B cell (primary cell): ENCODE measurements at places on chromosomes 5 and 9. TPM values are rescaled to one million over a fixed set of nuclear protein-coding genes. Genes with fewer than 3 reads are reported as not detected.

Gene ANKRD31
- 0.06 and 0.09 TPM in 2 replicates for polyA plus RNA-seq

Gene AMBP
- not detected in 2 replicates for polyA plus RNA-seq

Gene STING1
- 2.8 and 5.3 TPM in 2 replicates for polyA plus RNA-seq

Gene PCSK1
- not detected in 2 replicates for polyA plus RNA-seq

Gene ZSWIM6
- 7.3 and 7.9 TPM in 2 replicates for polyA plus RNA-seq

Gene TMEM252
- polyA plus RNA-seq = 0.10 TPM in 1 of 2 replicates, not detected in the other

Gene RIGI
- 7.6 and 8.8 TPM in 2 replicates for polyA plus RNA-seq

Gene OR13D1
- not detected in 2 replicates for polyA plus RNA-seq
